ENCODE measurements at places on chromosomes 13 and 19.
A peak's percentile ranks its signal among the peaks of the same experiment; 100 is the strongest.

GRCh38 chr13:28576067-28576466 lies 81.1 kb upstream of the FLT1 start:
- DNase-seq, result no peak

GRCh38 chr13:43985422-43986072 lies 105.8 kb downstream of the LACC1 start:
- no peak for DNase-seq

- no peak for DNase-seq
Measured at GRCh38 chr19:10744253-10744798, 26.4 kb downstream of the DNM2 start.

- DNase-seq, result peak; percentile 51
Measured at GRCh38 chr13:110413016-110413675, 106.1 kb downstream of the COL4A2 start.

DNA sequence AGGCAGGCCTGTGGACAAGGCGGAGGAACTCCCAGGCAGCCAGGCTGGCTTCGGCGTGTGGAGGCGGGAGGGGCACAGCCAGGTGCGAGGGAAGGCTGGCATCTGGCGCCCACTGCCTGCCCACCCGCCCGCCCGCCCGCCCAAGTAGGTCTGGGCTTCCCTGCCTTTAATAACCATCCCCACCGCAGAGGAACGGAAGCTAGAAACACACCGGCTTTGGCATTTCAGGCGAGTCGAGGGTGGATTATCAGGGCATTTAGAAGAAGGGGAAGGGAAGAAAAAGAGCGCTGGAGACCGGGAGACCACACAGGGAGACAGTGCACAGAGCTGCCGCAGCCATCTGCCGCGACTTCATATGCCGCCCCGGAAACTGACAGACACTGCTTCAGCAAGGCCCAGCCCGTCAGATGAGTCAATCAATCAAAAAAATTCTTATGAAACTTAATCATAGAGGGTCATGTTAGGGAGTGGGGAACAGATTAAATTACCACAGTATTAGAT lies 199.7 kb downstream of the TSHZ3 start:
- DNase-seq, result peak; percentile 81

DNA sequence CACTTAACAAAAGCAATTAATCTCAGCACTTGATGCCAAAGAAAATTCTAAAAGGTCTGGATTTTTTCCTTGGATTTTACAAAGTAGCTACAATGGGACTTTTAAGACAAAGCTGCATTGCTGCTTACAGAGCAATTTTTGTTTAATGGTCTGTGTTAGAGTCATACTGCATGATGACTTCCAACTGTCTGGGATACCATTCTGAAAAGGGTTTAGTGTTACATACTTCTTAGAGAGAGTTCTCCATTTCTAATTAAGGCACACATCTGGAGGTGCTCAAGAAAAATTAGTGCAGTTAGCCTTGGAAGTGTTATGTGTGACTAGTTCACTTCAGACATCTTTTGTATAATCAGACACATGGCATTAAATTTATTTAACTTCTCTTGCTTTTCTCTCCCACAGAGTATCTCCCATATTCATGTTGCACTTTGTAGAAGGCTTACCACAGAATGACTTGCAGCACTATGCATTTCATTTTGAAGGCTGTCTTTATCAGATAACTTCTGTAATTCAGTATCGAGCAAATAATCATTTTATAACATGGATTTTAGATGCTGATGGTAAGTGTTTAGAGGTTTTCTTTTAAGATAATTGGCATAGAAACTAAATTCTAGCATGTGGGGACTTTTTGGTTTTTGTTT lies 35.1 kb downstream of the USPL1 start:
- no peak for DNase-seq

GRCh38 chr19:57664269-57665127 lies 4.2 kb upstream of the ZSCAN4 start:
- peak; percentile 56 for DNase-seq

GRCh38 chr19:801030-801860 lies 4.0 kb downstream of the PTBP1 start:
- DNase-seq, result peak; percentile 46

Measured in fibroblast of skin of back (primary cell).